Stimulated activated CD8-positive, alpha-beta memory T cell treated with anti-CD3 and anti-CD28 coated beads, Interleukin-4, amount 100 ng/mL, for 1 hour (primary cell): ENCODE measurements at places on chromosomes 5 and 9.
A peak's percentile ranks its signal among the peaks of the same experiment; 100 is the strongest.

DNA sequence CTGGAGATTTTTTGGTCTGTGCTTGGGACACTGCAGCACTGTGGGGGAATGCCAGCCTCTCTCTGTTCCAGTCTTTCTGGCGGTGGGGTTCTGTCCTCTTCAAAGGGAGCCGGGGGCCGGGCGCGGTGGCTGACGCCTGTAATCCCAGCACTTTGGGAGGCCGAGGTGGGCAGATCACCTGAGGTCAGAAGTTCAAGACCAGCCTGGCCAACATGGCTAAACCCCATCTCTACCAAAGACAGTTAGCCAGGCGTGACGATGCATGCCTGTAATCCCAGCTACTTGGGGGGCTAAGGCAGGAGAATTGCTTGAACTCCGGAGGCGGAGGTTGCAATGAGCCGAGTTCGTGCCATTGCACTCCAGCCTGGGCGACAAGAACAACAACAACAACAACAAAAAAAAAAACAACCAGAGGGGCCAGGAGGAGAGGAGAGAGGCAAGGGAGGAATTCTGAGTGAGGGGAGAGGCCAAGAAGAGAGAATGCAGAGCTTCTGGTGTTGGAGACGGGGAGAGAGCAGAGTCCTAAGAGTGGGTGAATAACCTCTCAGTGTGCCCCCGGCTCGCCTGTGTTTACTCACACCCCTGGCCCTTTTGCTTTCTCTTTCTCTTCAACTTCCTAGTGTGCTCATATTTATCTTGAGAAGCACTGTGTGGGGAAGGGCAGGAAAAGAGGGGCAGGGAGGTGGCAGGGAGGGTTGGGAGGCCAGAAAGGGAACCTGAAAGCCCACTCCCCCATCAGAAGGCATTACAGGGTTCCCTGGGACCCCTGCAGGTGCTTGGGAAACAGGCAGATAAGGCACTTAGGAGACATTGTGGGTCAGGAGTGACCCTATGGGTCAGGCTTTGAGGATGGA lies 3.2 kb upstream of the SET start:
- no peak for DNase-seq

DNA sequence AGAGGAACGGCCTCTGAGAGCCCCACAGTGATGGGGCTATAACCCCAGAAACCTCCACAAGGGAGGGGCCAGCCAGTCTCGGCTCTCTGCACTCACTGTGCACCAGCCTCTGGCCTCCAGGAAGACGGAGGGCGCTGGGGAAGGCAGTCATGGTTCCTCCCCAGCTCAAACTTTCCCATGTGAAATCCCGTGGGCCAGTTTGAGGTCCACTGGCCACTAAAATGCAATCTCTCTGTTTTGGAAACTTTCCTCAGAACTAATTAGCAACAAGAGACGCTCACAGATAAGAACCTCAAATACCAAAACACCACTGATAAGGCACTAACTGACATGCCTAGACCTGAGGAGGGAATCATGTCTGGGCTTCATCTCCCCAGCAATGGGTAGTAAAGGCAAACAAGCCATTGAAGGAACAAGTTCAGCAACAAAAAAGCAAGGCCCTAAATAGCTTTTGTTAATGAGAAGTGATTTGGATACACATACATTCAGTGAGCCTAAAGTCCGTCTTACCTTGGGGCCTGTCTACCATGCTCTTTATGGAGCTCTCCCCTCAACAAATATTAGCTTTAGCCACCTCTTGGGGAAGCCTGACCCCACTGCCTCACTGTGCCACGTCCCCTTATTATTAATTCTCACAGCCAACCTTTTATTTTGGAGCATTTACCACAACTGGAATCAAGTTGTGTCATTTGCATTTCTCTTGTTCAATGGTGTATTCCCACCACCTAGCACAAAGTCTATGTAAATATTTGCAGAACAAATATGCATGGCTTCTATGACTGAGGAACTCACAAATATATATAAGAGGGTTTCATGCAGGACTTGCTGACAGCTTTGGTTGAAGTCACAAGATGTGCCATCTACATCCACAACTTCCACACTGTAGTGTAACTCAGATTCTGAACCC lies 56.1 kb upstream of the GLRX start:
- DNase-seq, result no peak

DNA sequence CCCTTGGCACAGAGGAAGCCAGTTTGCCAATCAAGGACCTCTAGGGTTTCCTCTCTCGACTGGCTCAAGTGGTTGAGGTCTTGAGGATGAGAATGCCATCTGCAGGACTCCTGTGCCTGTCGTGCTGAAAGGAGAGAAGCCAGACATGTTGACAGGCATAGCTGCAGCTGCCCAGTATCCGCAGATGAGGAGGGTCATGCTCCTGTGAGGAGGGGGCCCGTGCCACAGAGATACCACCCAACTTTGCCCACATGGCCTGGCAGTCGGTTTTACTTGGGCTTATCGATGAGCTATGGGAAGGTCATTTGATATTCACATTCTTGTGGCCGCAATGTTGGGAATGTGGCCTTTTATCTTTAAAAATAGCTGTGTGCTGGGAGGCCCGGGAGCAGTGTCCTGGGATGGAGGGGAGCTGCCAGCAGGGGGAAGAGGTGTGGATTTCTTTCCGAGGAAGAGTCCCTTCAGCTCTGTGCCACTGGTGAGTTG lies 17.4 kb downstream of the FRMPD1 start:
- DNase-seq, result no peak

DNA sequence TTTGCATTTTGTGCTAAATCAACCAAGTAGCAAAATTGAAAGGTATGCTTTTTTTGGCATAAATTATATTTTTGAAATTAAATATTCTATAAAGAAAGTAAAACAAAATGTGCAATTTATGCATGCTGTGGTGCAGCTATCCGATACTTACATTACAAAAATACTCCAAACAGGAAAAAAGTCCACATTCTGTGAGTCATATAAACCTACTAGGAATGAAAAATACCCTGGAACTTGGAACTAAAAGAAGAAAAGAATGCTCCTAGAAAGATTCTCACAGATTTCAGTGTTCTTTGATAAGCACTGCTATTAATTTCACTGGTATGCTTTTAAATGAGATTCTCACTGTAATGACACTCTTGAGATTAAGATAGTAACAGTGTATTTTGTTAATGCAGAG lies 92.6 kb downstream of the OSMR start:
- no peak for DNase-seq

GRCh38 chr9:135147474-135147805 lies 60.0 kb downstream of the OLFM1 start:
- no peak for DNase-seq

DNA sequence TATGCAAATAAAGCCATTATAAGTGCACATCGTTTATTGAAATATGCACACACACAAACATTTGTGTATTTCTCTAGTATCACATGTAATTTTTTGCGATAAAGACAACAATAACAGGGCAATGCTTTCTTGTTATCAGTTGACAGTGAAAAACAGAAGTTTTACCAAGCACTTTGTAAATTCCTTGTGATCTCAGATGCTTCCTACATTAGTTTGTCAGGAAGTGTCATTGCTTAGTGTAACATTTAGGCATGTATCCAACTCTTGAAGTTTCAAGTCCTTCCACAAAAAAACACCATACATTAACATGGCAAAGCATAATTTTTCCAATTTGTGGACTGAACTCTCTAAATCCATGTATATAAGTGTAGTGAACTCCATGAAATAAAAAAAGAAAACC lies 46.4 kb downstream of the MOCS2 start:
- no peak for DNase-seq

DNA sequence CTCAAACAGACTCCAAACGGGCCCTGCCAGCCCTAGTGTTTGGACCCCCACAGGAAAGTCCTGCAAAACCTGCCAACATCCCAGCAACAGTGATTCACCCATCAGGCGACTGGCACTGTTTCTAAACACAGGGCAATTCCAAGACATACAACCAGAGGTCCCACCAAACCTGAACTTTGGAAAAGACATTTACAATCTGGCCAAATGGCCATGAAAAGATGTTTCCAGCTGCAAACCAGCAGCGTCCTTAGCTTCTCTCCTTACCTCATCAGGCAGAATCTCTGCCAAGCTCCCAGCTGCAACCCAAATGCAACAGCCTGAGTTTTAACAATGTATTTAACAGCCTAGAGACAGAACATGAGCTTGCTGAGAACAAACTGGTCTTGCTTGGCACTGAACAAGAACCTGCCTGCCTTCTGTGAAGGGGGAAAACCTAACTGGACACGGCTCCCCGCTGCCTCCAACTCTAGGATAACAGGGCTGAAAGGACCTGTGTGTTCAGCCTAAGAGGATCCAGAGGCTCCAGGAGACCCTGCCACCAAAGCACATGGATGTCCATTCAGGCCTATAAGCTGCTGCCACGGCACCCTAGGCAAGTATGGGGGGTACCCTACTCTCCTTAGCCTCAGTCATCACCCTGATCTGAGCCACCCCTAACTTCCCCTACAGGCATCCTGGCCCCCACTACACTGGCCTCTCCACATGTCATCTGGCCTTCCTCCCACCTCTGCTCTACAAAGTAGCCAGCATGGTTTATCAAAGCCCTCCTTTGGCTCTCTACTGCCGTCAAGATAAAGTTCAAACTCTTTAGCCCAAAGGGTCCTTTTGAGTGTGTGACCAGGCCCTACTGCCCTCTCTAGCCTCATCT lies 5.6 kb downstream of the P4HA2 start:
- no peak for DNase-seq

GRCh38 chr5:95861221-95861863 lies 38.8 kb upstream of the GLRX start:
- no peak for DNase-seq

GRCh38 chr5:76403766-76404222 lies 709 bp downstream of the IQGAP2 start:
- DNase-seq, result peak; percentile 51

DNA sequence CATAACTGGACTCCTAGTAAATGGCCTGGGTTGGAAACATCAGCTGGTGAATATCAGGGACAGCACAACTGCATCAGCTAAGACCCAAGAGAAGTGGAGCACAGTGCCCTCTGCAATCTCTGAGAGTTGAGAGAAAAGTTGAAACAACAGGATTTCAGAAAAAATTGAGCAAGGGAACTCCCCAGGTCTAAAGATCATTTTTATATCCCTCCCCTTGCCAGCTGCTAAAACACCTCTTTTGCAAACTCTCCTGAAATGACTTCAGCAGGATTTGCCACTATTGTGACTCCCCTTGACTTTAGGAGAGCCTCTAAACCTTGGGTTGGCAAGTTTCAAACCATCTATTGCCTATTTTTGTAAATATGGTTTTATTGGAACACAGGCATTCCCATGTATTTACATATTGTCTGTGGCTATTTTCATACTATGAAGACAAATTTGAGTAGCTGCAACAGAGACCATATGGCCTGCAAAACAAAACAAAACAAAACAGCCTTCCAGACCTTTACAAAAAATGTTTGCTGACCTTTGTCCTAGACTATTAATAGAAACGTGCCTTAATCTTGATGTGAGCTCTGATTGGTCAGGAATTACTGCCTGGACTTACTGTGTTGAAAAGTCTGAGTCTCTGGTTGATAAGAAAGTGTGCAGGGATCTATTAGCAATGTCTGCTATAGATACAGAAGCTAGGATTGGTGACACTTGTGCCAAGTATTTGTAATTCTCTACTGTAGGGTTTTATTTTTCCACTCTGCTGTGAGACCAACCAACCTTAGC lies 37.7 kb upstream of the PLPPR1 start:
- no peak for DNase-seq

DNA sequence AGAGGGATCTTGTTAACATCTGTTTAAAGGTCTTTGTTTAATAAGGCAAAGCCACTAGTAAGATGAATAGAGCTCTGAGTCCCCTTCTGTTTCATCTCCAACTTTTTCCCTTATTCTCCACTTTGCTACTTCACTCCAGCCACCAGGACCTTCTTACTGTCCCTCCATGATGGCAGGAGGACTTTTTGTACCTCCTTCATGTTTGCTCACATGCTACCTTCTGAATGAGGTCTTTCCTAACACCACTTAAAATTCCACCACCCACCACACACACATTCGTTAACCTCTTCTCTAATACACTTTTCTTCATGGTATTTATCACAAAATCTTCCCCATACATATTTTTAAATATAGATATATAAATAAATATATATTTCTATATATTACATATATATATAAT lies 501.9 kb downstream of the PDE4D start:
- DNase-seq, result no peak

- DNase-seq, result no peak
These were observed 34.5 kb upstream of the SMAD5 start for GRCh38 chr5:136098176-136098575.

GRCh38 chr9:133692364-133692985 lies 45.7 kb downstream of the SARDH start:
- DNase-seq, result no peak

DNA sequence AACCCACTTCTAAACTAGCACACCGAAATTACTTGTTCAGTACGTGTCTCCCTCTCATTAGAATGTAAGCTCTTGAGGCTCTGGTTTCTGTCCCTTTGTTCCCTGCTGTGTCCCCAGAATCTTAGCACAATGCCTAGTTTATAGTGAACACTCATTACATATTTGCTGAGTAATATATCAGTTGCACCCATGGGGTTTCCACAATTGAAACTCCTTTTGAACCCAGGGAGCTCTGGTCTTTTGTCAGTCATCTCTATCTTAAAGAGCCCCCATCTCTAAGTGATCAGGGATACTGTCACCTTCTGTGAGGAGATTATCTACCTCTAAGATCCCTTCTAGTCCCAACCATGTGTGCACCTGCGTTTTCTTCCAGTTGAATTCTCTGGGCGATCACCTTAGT lies 12.8 kb downstream of the CAMK4 start:
- DNase-seq, result no peak

DNA sequence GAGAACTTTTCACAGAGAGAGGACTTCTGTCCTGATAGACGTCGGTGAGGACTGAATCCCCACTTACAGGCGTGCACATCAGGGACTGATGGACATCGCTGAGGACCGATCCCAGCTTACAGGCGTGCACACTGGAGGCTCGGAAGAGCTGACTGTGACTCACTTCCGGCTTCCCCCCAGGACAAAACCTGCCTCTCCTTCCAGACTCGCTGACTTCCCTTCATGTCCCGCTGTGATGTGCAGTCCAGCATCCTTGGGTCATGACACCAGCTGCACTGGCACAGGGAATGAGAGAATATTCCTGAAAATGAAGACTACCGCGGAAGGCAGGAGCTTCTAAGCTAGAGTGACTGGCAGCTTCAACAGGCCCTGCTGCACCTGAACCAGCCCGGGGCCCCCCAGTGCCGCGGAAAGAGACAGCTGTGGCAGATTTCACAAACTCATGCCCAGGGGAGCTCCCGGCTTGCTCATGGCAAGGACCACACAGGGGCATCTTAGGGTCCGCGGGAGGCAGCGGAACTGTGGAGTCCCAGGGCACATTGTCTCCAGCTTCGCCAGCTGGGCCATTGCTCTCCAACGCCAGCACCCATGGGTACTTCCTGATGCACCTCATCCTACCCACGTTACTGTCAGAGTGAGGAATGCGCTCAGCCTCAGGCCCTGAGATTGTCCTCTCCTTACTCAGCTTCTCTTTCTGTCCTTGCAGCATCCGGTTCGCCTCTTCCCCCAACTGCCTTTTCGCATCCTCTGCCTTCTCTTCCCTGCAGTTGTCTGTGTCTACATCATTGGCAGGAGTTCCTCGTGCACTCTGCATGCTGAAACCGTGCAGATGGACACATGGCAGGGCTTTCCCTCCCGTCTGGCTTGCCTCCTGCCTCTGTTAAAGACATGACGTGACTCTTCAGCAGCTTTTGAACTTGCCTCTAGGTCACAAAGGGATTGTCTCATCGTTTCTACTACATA lies 29.5 kb downstream of the SURF6 start:
- DNase-seq, result no peak

- DNase-seq, result no peak
These were observed 762 bp downstream of the SNCAIP start for GRCh38 chr5:122312591-122313406.

- DNase-seq, result no peak
These were observed 26.8 kb downstream of the RGS7BP start for GRCh38 chr5:64532657-64533056.
